Esophagus mucosa (tissue), 1 donor: ENCODE measurements at places on chromosomes 12 and 14. TPM values are rescaled to one million over a fixed set of nuclear protein-coding genes. Genes with fewer than 3 reads are reported as not detected.

The LRRC10 gene
- total RNA-seq: not detected

The WDHD1 gene
- 8.7 TPM for total RNA-seq

The RFX4 gene
- not detected for total RNA-seq

The HSPB8 gene
- total RNA-seq: 33.8 TPM

The CPNE6 gene
- not detected for total RNA-seq

The KCNMB4 gene
- 0.76 TPM for total RNA-seq

The DDN gene
- 0.28 TPM for total RNA-seq

The FANCM gene
- 4.9 TPM for total RNA-seq

The GLIPR1L2 gene
- 0.24 TPM for total RNA-seq
